ENCODE measurements at places on chromosomes 4 and X. TPM values are rescaled to one million over a fixed set of nuclear protein-coding genes. Genes with fewer than 3 reads are reported as not detected.

The KDR gene
- 64.2 TPM for total RNA-seq

GRCh38 chr4:173404296-173404865 lies 5.5 kb upstream of the SCRG1 start:
- no peak for DNase-seq

GRCh38 chr4:84954982-84955567 lies 11.4 kb downstream of the WDFY3 start:
- DNase-seq, result no peak

DNA sequence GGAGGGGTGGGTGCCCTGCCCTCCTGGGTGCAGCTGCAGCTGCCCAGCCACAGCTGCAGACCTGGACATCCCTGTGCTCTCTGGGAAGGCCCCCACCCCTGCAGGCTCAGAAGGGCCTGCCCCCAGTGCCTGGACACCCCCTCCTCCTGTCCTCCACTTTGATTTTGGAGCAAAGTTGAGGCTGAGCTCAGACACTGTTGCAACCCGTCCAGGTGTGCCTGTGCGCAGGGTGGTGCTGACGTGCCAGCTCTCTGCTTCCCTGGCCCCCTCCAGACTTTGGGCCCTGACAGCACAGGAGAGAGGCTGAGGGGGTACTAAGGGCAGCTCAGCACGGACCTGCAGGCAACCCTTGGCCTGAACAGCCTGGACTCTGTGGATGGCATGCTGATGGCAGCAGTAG lies 750.3 kb downstream of the ARAP2 start:
- no peak for DNase-seq

GRCh38 chr4:14452764-14453163 lies 549.5 kb upstream of the CPEB2 start:
- DNase-seq, result no peak

All from breast epithelium (tissue), 4 donors.